ENCODE measurements at places on chromosomes 2 and 18. TPM values are rescaled to one million over a fixed set of nuclear protein-coding genes. Genes with fewer than 3 reads are reported as not detected.

Gene ALPI
- total RNA-seq = not detected

Gene NPC1
- 27.9 TPM for total RNA-seq

Gene MAPK4
- total RNA-seq = not detected

Gene RIT2
- total RNA-seq = not detected

Gene HOXD10
- total RNA-seq = not detected

Gene TMEM17
- 0.21 TPM for total RNA-seq

Gene KLF7
- total RNA-seq = 30.1 TPM

Gene ASPRV1
- total RNA-seq = 0.41 TPM

Gene YIPF4
- total RNA-seq = 36.5 TPM

Gene CRACDL
- total RNA-seq = 0.14 TPM

Gene CDCA7
- total RNA-seq = 74.0 TPM

Gene SLC5A7
- total RNA-seq = not detected

Gene GLI2
- not detected for total RNA-seq

Gene AGXT
- total RNA-seq = not detected

Gene GPAT2
- total RNA-seq = 14.4 TPM

Gene MPP4
- not detected for total RNA-seq

Gene LRRC30
- not detected for total RNA-seq

Gene CWC22
- total RNA-seq = 20.4 TPM

Gene RRM2
- total RNA-seq = 466 TPM

Gene DUSP19
- 6.0 TPM for total RNA-seq

Gene TMBIM1
- total RNA-seq = 43.4 TPM

Gene NAT8
- not detected for total RNA-seq

Gene LYPD6B
- not detected for total RNA-seq

Gene ERBB4
- not detected for total RNA-seq

Gene VWC2L
- total RNA-seq = not detected

Gene SCN9A
- not detected for total RNA-seq

Gene MALL
- 0.17 TPM for total RNA-seq
